ENCODE measurements at places on chromosomes 5 and 9.

DNA sequence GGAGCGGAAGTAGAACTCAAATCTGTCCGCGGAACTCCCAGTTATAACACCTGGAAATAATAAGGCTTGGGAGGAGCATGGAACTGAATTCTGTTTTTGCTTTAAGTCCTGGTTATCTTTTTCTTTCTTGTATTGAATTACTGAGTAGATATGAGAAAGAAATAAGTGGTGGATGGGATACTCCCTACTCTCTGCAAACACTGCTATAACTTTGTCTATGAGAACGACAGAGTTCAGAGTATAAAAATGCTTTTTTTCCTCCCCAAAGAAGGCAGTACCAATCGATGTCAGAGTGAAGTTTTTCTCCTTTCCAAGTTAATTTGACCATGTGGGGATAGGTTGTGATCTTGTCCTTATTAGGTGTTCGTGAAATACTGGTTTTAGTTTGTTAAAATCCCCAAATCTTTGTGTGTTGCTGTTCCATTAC is 1.2 kb downstream of the RIC1 start:
- peak overlapping the region; percentile 98 for H3K27ac ChIP-seq
- peaks cover 79% of the 10 kb centered on the region for H3K4me1 ChIP-seq
- H3K36me3 ChIP-seq, result peaks cover 6% of the 10 kb centered on the region
- DNase-seq, result no peak
- peak overlapping the region; percentile 99 for H3K4me3 ChIP-seq

DNA sequence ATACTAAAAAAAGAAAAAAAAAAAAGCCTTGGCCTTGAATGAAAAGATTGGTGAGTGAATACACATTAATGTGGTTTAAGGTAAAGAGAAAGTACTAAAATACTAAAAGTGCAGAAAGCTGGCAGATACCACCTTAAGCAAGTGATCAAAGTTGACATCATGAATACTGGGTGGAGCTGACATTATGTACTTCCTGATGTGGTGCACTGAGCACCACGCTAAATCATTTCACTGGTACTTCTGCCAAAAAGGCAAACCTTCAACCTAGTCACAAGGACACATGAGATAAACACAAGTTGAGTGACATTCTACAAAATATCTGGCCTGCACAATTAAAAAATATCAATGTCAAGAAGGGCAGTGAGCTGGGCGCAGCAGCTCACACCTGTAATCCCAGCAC is 33.8 kb upstream of the PANK3 start:
- H3K27ac ChIP-seq, result no peak overlapping the region
- no peak overlapping the region for H3K4me3 ChIP-seq
- H3K36me3 ChIP-seq, result no peaks in the 10 kb centered on the region
- no peak for DNase-seq

DNA sequence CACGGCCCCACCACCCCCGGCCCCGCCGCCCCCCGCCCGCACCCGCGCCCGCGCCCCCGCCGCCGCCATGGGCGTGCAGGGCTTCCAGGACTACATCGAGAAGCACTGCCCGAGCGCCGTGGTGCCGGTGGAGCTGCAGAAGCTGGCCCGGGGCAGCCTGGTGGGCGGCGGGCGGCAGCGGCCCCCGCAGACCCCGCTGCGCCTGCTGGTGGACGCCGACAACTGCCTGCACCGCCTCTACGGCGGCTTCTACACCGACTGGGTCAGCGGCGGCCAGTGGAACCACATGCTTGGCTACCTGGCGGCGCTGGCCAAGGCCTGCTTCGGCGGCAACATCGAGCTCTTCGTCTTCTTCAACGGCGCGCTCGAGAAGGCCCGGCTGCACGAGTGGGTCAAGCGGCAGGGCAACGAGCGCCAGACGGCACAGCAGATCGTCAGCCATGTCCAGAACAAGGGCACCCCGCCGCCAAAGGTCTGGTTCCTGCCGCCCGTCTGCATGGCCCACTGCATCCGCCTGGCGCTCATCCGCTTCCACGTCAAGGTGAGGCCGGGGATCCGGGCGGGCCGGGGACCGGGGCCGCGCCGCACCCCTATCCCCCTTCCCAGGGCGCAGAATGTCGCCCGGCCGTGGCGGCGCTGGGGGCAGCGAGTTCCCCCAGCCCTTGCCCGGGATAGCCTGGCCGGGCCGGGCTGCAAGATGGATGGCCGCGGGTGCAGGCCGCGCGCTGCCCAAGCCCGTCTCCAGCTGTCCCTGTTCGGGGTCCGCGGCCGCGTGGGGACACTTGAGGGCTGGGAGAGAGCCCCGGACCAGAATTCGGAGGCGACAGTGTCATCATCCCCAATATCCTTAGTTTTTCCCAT is 594 bp downstream of the FAM120A start:
- peak overlapping the region; percentile 98 for H3K4me3 ChIP-seq
- peak; percentile 37 for DNase-seq
- H3K27ac ChIP-seq, result peak overlapping the region; percentile 98
- no peaks in the 10 kb centered on the region for H3K27me3 ChIP-seq

GRCh38 chr5:143955141-143955540 is 143.2 kb downstream of the HMHB1 start:
- H3K27ac ChIP-seq, result no peak overlapping the region
- H3K27me3 ChIP-seq, result peaks cover 3% of the 10 kb centered on the region
- no peak overlapping the region for H3K4me3 ChIP-seq
- H3K4me1 ChIP-seq, result no peaks in the 10 kb centered on the region
- H3K36me3 ChIP-seq, result no peaks in the 10 kb centered on the region

- H3K4me3 ChIP-seq, result no peak overlapping the region
- H3K27me3 ChIP-seq, result peaks cover 22% of the 10 kb centered on the region
- H3K4me1 ChIP-seq, result peaks cover 15% of the 10 kb centered on the region
- no peak overlapping the region for H3K27ac ChIP-seq
- DNase-seq, result no peak
- peaks cover 1% of the 10 kb centered on the region for H3K36me3 ChIP-seq
These were observed 36.4 kb downstream of the ADAMTS12 start for GRCh38 chr5:33855396-33855795.

- no peak overlapping the region for H3K4me3 ChIP-seq
- peaks cover 3% of the 10 kb centered on the region for H3K27me3 ChIP-seq
- no peaks in the 10 kb centered on the region for H3K4me1 ChIP-seq
- H3K36me3 ChIP-seq, result no peaks in the 10 kb centered on the region
These were observed 96.1 kb upstream of the NR3C1 start for GRCh38 chr5:143499480-143500114.

DNA sequence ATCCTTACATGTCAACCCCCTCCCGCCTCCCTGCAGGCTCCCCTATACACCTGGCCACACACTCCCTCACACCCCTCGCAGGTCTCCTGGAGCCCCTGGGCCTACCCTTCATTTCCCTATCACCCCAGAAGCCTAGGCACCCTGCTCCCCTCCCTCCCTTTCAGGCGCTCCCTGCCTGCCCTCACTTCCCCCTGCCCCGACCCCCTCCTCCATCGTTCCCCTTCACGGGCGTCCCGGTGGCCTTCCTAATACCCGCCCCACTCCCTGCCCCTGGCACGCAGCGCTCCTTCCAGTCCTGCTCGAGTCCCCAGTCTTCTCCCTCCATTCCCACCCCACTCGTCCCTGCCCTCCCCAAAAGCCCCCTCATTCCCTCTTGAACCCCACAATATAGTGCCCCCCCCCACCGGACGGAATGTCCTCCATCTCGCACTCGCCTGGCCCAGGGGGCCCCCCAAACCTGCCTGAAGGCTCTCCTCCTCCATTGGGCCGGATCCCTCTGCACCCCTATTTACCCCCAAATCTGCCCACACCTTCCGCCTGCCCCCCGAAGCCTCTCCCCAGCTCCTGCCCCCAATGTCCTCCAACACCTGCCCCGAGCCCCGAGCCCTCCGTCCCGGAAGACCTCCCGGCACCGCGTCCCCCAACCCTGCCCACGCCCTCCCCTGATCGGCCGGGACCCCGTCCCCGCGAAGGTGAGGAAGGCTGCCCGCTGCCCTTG is 746 bp downstream of the STRBP start:
- H3K27ac ChIP-seq, result peak overlapping the region; percentile 53
- no peaks in the 10 kb centered on the region for H3K36me3 ChIP-seq
- no peak for DNase-seq
- H3K4me3 ChIP-seq, result peak overlapping the region; percentile 86
- peaks cover 6% of the 10 kb centered on the region for H3K4me1 ChIP-seq
- peaks cover 7% of the 10 kb centered on the region for H3K27me3 ChIP-seq

DNA sequence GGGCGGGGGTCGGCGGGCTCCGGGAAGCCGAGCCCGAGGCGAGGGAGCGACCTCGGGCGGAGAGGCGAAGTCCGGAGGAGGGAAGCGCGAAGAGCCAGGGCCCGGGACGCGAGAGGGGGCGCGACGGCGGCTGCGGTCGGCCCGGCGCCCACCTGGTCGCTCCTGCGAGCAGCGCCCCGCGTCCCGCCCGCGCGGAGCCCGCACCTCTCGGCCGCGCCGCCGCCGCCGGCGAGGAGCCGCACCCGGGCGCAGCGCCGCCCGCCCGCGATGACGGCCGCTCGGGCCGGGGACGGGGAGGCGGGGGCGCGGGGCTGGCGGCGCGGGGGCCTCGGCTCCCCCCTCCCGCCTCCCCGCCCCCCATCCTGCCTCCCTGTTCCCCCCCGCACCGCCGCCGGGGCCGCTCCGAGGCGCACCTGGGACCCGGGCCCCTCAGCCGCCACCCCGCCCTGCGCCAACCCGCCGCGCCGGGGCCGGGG is 2.6 kb downstream of the NR5A1 start:
- H3K4me3 ChIP-seq, result no peak overlapping the region
- H3K27ac ChIP-seq, result no peak overlapping the region
- peaks cover 7% of the 10 kb centered on the region for H3K4me1 ChIP-seq
- no peak for DNase-seq
- no peaks in the 10 kb centered on the region for H3K36me3 ChIP-seq

- H3K4me3 ChIP-seq, result no peak overlapping the region
- no peak for DNase-seq
- peaks cover 9% of the 10 kb centered on the region for H3K27me3 ChIP-seq
- no peak overlapping the region for H3K27ac ChIP-seq
- H3K4me1 ChIP-seq, result peaks cover 7% of the 10 kb centered on the region
- H3K36me3 ChIP-seq, result peaks cover 5% of the 10 kb centered on the region
These were observed 510 bp downstream of the NOXA1 start for GRCh38 chr9:137423514-137424291.

DNA sequence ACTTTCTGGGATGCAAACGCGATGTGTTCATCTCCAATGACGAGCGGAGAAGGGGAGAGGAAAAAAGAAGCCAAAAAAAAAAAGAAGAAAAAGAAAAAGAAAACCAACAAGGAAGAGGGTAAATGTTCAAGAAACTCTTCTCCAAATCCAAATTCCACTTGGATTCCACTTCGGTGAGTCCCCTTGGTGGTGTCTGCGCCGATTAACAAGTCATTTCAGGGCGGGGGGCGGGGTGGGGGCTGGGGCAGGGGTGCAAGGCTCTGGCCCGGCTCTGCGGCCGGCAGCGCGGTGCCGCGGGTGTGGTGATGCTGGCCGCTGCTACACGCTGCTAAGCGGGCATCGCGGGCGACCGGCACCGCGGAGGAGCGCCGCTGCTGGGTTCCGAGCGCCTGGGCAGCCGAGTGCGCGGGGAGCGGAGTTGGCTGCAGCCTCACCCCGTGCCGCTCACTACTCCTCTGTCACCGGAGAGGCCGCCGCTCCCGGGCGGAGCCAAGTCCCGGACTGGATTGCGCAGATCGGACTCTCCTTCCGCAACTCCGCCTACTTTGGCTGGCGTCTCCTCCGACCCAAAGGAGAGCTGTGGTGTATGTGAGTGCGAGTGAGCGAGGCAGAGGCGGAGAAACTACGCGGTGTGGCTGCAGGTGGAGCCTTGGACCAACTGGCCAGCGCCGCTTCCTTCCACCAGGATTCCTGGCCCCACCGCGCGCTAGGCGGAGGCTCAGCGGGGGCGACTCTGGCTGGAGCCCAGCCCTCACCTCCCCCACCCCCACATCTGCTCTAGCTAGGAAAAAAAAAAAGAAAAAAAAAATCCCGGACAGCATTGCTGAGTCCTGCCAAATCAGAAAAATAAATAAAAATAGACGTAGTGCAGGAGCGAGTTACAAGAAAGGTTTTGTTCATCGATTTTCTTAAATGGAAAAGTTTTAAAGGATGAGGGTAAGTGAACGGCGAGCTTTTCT is at the start of gene SEMA6A:
TSS of gene SEMA6A (minus strand) at position 457 of the 959 bp plus-strand sequence. CDS start 69,879 bp downstream, outside the sequence.
- H3K27me3 ChIP-seq, result peaks cover 78% of the 10 kb centered on the region
- H3K27ac ChIP-seq, result peak within 1 kb of the TSS; percentile 76
- H3K4me1 ChIP-seq, result peaks cover 26% of the 10 kb centered on the region
- peak; percentile 59 for DNase-seq
- no peaks in the 10 kb centered on the region for H3K36me3 ChIP-seq
- H3K4me3 ChIP-seq, result peak within 1 kb of the TSS; percentile 81

- DNase-seq, result no peak
- H3K36me3 ChIP-seq, result no peaks in the 10 kb centered on the region
- H3K4me1 ChIP-seq, result no peaks in the 10 kb centered on the region
- H3K27ac ChIP-seq, result no peak overlapping the region
These were observed 32.1 kb upstream of the ALDOB start for GRCh38 chr9:101467690-101468089.

DNA sequence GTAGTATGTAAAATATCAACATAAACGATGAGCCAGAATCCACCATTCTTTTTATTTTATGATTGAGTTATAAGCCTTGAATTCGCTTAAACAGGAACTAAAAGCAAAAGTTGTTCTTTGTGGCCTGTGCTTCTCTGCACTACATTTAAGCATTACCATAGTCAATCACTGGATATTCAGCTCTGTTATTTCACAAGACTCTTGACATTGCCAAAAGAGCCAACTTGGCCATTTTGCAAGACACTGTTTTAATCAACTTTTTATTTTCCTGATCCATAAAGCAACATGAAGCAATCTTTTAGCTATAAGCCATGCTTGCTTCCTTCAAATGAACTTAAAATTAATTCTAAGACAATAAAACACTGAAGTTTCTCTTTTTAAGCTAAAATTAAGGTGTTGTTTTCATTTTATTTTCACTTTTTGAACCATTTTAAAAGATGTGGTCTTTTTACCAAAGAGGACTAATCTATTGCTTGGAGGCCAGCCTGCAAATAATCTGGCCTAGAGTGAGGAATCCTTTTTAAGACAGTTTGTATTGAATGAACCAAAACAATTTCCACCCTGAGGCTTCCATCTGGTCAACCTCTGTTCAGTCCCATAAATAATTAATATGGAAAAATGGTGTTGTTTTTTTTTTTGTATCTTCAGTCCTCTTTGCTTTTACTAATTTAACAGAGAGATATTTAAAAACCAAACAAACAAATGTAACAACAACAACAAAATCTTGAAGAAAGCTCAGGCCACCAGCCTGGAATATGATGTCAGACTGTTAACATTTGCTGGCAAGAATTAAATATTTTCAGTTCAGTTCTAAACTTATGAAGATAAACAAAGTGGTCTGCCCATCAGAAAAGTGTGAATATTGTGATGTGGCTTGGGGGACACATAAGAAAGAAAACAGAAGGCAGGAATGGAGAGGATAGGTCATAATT is 274.4 kb downstream of the MARCHF11 start:
- no peak for DNase-seq
- H3K36me3 ChIP-seq, result no peaks in the 10 kb centered on the region
- H3K27me3 ChIP-seq, result no peaks in the 10 kb centered on the region
- no peaks in the 10 kb centered on the region for H3K4me1 ChIP-seq
- H3K4me3 ChIP-seq, result no peak overlapping the region
- H3K27ac ChIP-seq, result no peak overlapping the region

- no peak overlapping the region for H3K27ac ChIP-seq
- peaks cover 33% of the 10 kb centered on the region for H3K36me3 ChIP-seq
- H3K27me3 ChIP-seq, result no peaks in the 10 kb centered on the region
- no peaks in the 10 kb centered on the region for H3K4me1 ChIP-seq
- H3K4me3 ChIP-seq, result no peak overlapping the region
These were observed 24.4 kb downstream of the HNRNPH1 start for GRCh38 chr5:179599100-179599499.

- peaks cover 8% of the 10 kb centered on the region for H3K36me3 ChIP-seq
- DNase-seq, result no peak
- peak overlapping the region; percentile 42 for H3K27ac ChIP-seq
- no peaks in the 10 kb centered on the region for H3K27me3 ChIP-seq
These were observed 1.5 kb upstream of the SIT1 start for GRCh38 chr9:35651956-35652828.

All from activated T-helper 1 cell treated with anti-CD3 and anti-CD28 coated beads, Interleukin-12 subunit alpha, Interleukin-12 subunit beta, Interleukin-2, Interleukin-4 antibody, amounts not matched to agents 30 ng/mL and 10 ng/mL and 1 ng/mL, durations not matched to agents 14 hours and 24 hours and 36 hours (primary cell).